ENCODE measurements at places on chromosomes 2 and 18. TPM values are rescaled to one million over a fixed set of nuclear protein-coding genes. Genes with fewer than 3 reads are reported as not detected.

DNA sequence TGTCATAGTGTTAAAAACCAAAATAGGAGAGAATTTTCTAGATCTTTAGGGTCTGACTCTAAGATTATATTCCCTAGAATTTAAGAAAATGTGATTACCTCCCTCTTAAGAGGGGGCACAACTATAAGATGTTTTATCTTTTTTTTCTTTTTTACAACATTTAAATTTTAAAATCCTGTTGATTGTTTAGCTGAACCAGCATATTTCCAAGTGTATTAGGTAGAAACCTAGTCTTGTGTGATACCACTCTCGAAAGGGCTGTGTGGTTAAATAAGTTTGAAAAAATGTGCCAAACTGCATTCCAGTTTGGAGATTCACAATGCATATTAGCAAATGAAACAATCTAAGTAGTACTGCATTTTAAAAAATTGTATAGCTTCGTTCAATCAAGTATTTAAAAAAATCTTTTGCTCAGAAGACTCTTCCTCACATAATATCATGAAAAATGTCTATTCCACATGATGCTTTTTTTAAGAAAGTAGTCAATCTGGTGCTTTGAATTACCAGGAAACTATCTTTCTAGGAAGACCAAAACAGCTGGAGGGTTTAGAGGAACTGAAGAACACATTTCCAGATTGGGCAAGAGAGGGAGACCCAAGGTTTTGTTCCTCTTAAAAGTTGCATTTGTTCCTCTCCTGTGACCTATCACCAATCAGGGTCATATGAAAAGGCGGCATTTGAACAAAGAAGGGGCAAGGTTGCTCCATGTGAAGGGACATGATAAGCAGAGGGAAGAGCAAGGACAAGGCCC is 98.8 kb downstream of the DPP4 start:
- H3K4me1 ChIP-seq, result no peaks in the 10 kb centered on the region
- H3K36me3 ChIP-seq, result no peaks in the 10 kb centered on the region
- H3K27me3 ChIP-seq, result no peaks in the 10 kb centered on the region

- H3K27me3 ChIP-seq, result no peaks in the 10 kb centered on the region
- H3K4me1 ChIP-seq, result peaks cover 4% of the 10 kb centered on the region
- H3K27ac ChIP-seq, result no peak overlapping the region
Measured at GRCh38 chr18:23548275-23548674, 38.0 kb downstream of the NPC1 start.

GRCh38 chr2:236240228-236240990 is 23.8 kb downstream of the ASB18 start:
- H3K27me3 ChIP-seq, result peaks cover 2% of the 10 kb centered on the region
- no peaks in the 10 kb centered on the region for H3K4me1 ChIP-seq
- H3K4me3 ChIP-seq, result no peak overlapping the region

DNA sequence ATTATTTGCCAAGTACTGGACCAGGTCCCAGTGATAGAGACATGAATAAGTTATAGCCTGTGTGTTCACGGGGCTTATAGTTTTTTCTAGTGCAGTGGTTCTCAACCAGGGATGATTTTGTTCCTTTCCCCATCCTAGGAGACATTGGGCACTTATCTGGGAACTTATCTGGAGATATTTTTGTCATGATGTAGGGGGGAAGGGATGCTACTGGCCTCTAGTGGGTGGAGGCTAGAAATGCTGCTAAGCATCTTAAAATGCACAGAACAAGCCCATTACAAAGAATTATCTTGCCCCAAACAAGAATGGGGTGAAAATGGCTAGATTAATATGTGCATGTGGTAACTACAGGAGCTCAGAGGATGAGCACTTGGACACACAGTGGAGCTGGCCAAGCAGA is 75.2 kb downstream of the KLHL29 start:
- H3K27me3 ChIP-seq, result peaks cover 3% of the 10 kb centered on the region
- H3K4me3 ChIP-seq, result no peak overlapping the region
- no peaks in the 10 kb centered on the region for H3K36me3 ChIP-seq
- DNase-seq, result no peak
- no peak overlapping the region for H3K27ac ChIP-seq
- no peaks in the 10 kb centered on the region for H3K4me1 ChIP-seq

DNA sequence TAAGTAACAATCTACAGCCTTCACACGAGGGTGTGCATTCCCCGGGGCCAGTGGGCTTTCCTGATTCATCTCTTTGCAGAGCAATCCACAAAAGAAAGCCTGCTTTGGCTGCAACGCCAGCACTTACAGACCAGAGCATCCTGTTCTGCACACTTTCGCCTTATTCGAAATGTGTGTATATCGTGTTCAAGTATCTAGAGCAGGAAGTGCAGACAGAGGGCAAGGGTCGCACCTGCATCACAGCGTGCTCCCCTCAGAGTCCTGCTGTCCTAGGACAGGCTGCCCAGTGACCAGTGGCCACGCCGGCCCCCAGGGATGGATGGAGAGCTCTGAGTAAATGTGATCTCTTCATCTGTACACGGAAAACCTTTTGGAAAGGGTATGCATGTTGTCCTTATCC is 264.3 kb downstream of the ZNF516 start:
- H3K27ac ChIP-seq, result no peak overlapping the region
- H3K4me1 ChIP-seq, result no peaks in the 10 kb centered on the region
- H3K36me3 ChIP-seq, result no peaks in the 10 kb centered on the region
- no peaks in the 10 kb centered on the region for H3K27me3 ChIP-seq

GKN2 gene
- total RNA-seq, result 9.1 TPM

GAD1 gene
- total RNA-seq, result 0.19 TPM

All from liver (tissue), 10 donors.